OCI-LY7 (cell line): ENCODE measurements at places on chromosomes 5 and 9. TPM values are rescaled to one million over a fixed set of nuclear protein-coding genes. Genes with fewer than 3 reads are reported as not detected.

Gene SCGB3A1
- total RNA-seq = not detected in 2 replicates

Gene PTPRD
- not detected in 2 replicates for total RNA-seq

Gene PKD2L2
- total RNA-seq = not detected in 2 replicates

Gene ADGRV1
- total RNA-seq = not detected in 2 replicates

Gene COL15A1
- total RNA-seq = not detected in 2 replicates

Gene CACNA1B
- not detected in 2 replicates for total RNA-seq

Gene ALDH7A1
- total RNA-seq = not detected in 2 replicates

DNA sequence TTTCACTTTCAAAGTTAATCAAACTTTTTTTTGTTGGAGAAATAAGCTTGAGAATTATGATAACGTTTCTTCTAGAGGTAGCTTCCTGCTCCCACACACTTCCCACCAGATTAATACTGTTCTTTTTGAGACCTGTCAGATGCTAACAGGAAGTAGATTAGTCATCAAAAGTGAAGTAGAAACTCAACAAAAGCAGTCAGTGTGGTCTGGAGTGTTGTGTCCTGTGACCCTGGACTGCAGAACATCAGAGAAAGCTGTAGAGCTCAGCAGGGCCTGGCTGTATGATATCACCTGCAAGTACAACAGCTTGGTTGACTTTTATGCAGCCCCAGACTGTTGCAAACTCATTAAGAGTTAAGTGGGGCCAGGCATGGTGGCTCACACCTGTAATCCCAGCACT, 495.7 kb upstream of the CYLC2 start:
- no peak for DNase-seq

DNA sequence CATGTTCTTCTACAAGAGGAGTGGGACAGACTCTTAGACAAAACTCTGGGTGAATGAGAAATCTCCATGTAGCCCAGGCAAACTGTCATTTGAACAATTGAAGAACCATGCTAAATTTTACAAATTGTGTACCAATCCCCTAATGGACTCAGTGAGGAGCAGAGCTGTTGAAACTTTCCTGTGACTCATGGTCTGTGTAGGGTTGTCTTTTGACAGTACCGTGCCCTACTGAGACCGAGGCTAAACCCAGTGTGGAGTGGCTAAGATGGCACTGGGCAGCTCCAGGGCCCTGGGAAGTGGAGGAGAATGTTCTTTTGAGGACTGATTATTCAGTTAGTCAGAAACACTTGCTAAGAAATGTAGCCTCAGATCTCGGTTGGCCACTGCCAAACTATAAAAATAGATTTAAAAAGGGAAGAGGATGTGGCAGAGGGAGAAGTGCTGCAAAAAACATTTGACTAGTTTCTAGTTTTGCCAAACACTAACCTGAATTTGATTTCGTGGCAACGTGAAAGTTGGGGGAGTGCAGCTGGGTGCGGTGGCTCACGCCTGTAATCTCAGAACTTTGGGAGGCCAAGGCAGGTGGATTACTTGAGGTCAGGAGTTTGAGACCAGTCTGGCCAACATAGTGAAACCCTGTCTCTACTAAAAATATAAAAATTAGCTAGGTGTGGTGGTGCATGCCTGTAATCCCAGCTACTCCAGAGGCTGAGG, 24.7 kb downstream of the POU4F3 start:
- no peak for DNase-seq

DNA sequence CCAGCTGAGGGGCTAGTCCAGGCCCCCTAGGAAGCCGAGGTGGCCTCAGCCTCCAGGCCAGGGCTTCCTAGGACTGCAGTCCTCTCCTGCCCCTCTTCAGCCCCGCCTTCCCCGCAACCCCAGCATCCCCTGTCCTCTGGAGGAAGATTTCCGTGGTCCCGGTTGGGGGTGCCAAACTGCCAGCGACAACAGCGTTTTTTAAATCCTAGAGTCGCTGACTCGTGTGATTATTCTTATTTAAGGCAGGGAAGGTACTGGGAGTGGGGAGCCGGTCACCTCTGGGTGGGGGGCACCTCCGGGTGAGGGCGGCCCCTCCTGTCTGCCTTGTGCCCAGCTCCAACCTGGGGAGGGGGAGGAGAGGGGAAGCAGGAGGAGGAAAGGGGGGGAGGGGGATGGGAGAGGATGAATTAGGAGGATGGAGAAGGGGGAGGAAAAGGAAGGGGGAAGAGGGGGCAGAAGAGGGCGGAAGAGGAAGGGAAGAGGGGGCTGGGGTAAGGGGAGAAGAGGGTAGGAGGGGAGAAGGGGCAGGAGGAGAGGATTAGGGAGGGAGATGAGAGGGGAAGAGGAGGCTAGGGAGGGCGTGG, 173.1 kb upstream of the IER5L start:
- DNase-seq = no peak

DNA sequence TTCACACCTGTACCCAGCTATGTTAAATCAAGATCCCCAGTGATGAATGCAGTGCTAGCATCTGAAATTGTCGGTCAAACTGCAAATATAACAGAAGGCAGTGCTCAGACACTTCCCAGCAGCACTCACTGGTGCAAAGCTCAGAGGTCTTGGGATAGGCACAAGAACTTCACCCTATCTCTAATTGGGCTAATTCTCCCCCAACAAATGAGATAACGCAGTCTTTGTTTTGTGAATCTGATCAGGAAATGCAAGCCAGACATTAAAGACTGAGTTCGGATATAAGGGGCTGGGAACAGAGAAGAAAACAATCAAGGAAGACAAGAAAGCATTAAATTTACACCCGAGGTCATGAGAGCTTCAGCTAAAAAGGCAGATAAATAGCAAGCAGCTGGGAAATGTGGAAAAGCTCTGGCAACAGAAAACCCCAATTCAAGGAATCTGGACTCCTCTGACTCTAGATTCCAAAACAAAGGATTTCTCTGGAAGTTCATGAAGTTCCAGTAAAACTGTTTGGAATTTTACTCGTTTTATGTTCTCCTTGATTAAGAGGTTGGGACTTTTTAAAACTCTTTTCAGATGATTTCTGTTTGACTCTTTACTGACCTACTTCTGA, 65.1 kb downstream of the GNA14 start:
- no peak for DNase-seq

GRCh38 chr5:10679336-10679988, 81.6 kb downstream of the DAP start:
- no peak for DNase-seq

DNA sequence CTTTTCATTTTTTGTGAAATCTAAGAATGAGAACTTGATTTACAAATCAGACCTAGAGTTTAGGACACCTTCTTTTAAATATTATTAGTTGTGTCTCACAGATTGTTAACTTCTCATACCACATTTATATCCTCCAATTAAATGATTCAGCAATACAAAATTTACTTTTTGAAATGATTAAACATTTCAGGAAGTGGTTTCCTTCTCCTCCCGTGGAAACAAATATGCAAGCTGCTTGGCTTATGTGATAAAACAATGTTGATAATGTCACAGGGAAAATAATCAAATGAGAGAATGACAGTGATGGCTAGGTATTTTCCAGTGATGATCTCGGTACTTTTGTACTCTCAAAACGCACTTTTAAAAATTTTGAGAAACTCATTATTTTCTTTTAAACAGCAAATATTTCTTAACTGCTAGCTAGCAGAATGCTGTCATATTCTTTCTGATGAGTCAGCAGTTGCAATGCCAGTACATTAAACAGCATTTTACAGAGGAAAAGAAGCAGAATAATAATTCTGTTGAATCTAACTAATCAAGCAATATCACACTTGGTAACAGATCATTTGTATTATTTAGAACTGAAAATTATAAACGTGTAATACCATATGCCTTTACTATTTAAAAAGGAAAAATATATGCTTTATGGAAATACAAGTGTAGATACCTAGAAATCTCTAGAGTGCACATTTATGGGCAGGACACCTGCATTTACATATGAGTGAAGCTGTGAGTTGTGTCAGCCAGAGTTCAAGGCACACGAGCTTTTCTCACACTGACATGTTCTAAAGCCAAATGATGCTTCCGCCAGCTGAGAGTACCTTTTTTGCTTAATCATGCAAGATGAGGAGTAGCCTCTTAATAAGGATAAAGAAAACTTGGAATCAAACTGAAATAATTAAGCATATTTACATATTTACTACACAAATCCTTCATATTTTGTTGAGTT, 53.6 kb upstream of the CDH18 start:
- DNase-seq = no peak

DNA sequence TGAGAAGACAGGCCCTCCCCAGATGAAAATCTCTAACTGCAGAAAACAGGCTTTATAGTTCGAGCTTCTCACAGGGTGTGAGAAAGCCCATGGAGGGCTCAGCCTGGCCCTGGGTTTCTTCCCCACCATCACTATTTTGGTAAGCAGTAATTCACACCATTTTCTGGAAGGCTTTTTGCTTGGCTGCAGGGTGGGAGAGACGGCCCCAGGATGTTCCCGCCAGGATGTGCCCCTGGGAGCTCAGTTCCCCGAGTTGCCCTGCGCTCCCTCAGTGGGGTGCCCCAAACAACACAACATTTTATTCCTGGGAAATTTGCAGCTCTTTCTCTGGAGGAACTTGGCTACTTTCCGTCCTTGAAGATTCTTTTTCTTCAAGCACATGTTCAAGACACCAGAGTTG, 100.8 kb downstream of the HSD17B3 start:
- DNase-seq = no peak

DNA sequence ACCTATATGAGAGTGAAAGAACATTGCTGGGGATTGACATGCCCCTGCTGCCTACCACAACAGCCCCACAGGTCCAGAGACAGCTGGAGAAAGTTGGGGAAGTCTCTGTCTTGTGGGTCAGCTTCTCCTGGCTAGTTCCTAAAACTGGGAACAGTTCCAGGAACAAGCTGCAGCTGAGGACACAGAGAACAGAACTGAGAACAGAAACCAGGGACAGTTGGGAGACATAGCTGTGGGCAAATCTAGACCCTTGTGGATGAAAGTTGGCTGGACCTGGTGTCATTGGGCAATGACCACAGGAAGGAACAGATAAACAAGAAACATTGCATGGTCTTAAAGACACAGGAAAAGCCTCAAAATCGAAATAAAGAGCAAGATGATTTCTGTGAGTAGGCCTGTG, 58.3 kb upstream of the MOCS2 start:
- DNase-seq = no peak

DNA sequence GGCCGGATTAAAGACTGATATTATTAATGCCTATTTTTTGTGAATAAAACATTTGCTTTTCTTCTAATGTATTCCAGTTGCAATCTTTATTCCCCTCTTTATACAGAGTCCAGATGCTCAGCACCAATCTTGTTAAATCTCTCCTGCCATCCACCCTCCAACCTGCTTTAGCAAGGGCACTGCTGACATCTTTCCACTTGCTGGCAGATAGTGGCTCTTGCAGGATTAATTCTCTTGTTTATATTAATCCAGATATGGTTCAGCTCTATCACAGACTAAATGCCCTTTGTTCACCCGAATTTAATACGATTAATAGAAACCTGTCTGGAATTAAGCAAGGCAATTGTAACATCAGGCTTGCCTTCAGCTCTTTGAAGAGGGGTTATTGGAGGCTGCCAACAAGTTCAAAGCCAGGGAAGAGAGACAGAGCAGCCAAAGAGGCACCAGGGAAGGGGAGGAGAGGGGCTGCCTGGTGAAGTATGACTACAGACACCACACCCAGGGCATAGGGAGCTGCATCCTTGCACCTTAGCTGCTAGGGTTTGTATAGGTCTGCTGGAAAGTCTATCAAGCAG, 236.2 kb downstream of the SAXO1 start:
- no peak for DNase-seq

DNA sequence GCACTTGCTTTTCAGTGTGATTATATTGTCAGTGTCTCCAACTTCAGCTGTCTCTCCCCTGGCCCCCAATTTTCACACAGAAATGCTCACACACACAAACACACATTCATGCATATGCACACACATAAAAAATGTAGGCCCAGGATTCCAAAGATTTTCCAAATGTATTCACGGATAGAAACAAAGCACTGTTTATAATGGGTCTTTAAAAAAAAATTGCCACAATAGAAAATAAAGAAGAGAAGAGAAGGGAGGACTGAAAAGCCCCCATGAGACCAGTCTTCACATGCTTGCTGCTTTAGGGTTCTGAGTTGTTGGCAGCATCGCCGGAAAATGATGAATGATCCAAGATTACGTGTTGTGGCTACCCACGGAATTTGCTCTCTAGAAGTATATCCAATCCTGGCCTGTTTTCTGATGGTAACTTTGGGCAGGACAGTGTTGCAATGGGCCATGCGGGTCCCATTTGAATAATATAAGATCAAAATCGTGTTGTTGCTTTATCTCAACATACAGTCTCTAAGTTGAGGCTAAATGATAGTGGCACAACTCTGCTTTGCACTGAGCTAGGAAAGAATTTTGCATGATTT, 36.2 kb upstream of the ACO1 start:
- DNase-seq = no peak

GRCh38 chr5:170307575-170308465, 10.2 kb upstream of the LCP2 start:
- no peak for DNase-seq

DNA sequence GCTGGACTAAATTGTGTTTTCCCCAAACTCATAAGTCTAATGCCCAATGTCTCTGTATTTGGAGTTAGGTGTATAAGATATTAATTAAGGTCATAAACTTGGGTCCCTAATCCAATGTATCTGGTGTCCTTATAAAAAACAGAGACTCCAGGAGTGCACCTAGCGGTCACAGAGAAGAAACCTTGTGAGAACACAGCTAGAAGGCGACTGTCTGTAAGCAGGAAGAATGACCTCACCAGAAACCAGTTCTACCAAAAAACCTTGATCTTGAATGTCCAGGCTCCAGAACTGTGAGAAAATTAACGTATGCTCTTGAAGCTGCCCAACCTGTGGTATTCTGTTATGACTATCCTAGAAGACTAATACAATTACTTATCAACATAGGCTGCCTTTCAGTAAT, 591.7 kb upstream of the PTPRD start:
- no peak for DNase-seq

- DNase-seq = no peak
Measured at GRCh38 chr5:69030358-69031062, 63.3 kb upstream of the SLC30A5 start.
